NCI-H69 (cell line): ENCODE measurements at places on chromosomes 4 and X.

DNA sequence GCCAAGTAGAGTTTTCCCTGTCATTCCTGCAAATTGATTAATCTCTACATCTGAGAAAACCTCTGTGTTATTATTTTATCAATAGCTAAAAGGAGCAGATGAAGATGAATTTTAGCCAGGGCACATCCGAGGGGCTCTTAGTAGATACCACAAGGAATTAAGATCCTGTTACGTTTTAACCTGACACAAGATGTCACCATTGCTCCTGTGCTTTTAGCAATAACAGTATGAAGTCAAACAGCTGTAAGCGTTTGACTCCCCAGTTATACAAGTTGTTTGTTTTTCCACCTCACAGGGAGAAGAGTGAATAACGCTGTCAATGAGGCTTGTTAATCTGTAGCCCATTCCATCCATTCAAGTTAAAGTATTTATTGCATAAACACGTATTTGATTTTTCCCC is 76.0 kb upstream of the AP1S2 start:
- peak; percentile 57 for DNase-seq

GRCh38 chrX:9293903-9294302 is 171.0 kb upstream of the TBL1X start:
- no peak for DNase-seq

GRCh38 chr4:141375855-141376254 is 155.2 kb downstream of the ZNF330 start:
- peak; percentile 87 for DNase-seq

DNA sequence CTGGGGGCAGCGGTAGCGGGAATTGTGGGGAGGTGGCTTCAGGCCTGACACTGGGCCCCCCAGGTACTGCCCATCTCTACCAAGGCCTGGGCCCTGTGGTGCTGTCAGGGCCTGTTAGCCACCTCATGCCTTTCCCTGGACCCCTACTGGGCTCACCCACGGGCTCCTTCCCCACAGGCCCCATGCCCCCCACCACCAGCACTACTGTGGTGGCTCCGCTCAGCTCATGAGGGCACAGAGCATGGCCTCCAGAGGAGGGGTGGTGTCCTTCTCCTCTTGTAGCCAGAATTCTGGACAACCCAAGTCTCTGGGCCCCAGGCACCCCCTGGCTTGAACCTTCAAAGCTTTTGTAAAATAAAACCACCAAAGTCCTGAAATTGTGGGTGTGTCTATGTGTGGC is 7.5 kb downstream of the GATA1 start:
- no peak for DNase-seq

DNA sequence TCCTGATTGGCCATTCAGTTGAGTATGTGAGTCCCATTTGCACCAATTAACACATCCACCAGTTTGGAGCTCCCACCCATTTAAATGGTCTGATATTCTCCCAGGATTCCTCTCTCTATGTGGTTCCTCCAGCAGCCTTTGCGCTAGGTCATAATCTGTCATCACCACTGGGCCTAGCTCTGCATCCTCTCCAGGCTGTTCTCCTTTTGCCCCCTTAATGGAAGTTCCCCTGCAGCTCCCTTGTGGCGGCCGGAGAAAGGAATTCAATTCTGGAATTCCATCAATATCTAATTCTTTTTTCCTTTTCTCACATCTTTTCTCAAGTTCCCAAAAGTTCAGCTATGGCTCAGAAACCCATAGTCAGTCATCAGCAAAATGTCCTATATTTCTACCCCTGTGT is 2184.4 kb upstream of the AGA start:
- peak; percentile 18 for DNase-seq

- DNase-seq, result no peak
Observed at GRCh38 chrX:43224496-43224895, 431.6 kb upstream of the MAOA start.

- DNase-seq, result no peak
Observed at GRCh38 chr4:8457646-8458252, 17.2 kb downstream of the TRMT44 start.

DNA sequence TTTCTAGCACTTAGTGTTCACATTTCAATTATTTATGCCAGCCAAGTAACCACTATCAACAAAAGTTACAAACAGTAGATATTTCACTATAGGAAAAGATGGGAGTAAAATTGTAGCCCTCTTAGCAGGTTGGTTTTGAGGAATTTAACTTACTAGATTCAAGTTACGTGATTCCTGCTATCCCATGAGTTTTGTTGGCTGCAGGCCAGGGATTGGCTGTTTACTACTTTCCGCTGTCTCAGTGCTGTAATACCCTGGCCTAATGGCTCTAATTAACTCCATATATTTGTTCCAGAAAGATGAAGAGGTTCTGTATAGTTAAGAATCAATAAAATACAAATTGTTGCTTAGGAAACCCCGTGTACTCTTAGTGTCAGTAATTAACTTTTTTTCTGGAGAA is 55.5 kb upstream of the MAGED1 start:
- peak; percentile 67 for DNase-seq

GRCh38 chrX:39903937-39904336 is 193.8 kb downstream of the BCOR start:
- DNase-seq, result no peak

DNA sequence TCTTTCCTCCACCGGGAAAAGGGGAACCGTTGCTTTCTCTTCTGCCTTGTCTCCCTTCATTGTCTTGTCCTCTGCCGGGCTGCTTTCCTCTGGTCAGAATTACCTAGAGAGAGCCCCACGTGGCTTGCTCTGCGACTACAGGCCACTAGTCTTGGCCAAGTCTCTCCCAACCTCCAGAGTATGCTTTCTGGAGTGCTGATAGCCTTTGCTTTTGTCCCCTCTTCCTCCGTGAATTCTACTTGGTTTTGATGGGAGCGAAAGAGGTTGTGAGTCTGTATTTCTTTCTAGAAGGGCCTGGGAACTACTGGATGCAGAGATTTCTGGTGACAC is 5.3 kb upstream of the POU4F2 start:
- DNase-seq, result no peak

- peak; percentile 76 for DNase-seq
Observed at GRCh38 chr4:17544831-17545234, 29.9 kb downstream of the CLRN2 start.

DNA sequence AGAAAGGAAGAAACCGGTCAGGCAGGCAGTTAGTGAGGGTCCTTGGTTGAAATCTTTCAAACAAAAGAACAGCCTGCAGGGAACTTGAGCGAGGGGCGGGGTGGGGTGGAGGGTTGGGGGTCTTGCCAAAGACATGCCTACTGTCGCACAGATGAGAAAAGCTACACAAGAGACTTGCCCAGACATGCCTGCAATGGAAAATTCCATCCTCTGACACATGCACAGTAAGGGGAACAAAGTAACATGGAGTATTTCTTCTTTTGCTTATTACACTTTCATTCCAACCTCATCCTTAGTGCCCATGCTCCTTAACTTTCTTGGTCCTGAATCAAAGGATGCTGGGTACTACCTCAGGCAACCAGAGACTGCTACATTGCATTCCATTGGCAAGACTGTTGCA is 1491.2 kb downstream of the STIM2 start:
- DNase-seq, result no peak

GRCh38 chrX:42577936-42578470 is 200.0 kb downstream of the PPP1R2C start:
- DNase-seq, result no peak

DNA sequence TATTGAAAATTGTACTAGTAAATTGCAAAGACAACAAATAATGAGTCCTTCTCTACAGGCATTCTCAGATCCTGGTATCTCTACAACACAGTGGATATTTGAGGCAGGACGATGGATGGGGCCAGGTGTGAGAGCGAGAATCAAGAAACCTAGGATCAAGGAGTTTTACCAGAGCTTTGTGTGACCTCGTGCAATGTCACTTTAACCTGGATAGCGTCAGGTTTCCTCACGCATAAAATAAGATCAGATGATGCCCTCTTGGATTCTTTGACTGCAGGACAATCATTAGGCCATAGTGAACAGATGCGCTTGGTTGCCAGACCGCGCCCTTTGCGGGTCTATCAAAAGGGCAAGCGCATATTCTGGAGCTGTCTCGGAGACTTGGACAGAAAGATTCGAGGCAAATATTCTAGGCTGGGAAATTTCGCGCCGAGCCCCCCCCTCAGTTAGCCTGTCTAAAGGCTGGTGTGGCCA is 66.6 kb downstream of the FBXO8 start:
- DNase-seq, result no peak

DNA sequence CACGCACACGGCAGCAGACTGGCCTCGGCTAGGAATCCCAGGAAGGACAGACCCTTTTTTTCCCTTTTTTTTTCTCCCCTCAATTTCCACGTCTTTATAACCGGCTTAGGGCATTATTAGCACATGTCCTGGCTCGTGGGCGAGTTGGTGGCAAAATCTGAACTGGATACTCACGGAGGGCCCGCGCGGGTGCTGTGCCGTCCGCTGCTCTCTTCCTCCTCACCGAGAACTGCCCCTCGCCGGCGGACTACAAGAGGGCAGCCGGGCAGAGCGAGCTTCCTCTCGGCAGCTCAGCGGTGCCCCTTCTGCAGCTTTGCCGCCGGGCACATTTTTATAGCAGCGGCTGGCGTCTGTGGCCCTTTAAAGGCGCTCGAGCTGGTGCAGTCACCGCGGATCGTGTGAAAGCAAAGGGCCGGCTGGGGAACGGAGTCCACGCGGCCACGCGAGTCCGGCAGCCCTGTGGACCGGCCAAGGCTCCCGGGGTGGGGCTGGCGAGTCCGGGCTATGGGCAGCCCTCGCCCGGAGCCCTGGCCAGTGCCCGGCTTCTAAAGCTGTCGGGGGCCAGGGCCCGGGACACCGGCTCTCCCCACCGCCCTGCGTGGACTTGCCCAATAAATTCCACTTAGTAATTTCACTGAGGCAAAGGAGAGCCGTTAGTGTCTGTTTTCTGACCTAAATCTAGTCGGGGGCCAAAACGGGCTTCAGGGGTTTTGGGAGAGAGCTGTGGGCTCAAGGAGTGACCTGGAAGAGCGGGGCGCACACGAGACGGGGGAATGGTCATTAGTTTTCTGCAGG is 1.3 kb upstream of the CITED1 start:
- peak; percentile 89 for DNase-seq

GRCh38 chr4:38930707-38931106 is 63.1 kb downstream of the FAM114A1 start:
- DNase-seq, result no peak

- DNase-seq, result peak; percentile 59
Observed at GRCh38 chr4:169315530-169316343, 45.0 kb upstream of the SH3RF1 start.

DNA sequence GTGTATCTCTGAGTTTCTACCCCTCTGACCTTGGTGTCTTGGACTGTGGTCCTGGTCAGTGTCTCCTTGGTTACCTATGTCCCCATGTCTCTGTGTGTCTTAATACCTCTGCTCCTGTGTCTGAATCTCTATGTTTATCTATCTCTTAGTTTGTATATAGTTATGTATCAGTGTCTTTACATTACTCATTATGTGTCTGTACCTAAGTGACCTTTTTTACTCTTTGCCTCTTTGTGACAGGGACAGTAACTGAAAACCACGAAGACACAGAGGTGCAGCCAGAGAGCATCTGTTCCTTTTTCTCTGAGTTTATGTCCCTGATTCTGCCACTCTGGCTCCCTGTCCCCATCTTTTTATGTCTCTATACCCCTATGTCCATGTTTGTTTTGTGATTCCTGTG is 49.4 kb downstream of the ITIH6 start:
- no peak for DNase-seq

DNA sequence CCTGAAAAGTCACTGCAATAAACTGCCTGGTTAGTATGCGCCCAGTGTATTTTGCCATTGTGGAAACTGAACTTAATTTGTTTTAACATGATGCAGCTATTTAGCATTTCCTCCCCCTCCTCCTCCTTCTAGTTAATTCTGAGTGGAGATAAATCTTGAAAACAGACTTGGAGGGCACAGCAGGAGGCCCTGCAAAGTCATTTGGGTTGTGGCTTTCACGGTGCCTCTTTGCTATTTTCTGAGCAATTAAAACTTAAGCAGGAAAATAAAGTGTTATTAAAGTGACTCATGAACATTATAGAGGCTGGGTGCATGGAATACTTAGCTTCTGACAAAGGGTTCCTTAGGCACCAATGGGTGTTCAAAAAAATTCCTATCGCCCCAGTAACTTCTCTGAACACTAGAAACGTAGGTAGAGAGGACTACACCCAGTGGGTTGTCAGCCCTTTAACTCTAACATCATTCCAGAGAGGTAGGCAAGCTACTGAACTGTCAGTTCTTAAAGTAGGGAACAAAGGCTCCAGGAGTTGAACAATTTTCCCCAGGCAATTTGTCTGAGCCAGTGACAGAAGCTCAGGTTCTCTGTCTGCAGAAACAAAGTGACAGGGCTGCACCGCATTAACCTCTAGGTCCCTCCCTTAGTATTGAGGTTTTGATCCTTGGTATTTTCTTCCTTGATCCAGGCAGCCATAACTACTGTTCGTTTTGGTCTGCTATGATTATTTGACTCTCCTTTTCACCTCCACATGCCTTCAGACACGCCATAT is 158.3 kb upstream of the KIT start:
- DNase-seq, result no peak

DNA sequence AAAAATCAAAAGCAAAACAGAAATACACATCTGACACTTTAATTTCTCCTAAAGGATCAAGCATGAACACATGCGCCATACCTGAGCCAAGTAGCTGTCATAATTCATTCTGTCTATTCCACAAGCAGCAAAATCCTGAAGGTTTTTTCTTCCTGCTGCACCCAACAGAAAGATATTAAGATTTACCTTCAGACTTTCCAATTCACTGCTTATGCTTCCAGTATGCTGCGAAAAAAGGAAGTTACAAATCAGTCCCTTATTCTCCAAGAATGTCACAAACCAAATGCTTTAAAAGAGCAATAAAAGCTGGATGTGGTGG is 29.2 kb upstream of the FGFBP2 start:
- DNase-seq, result no peak

DNA sequence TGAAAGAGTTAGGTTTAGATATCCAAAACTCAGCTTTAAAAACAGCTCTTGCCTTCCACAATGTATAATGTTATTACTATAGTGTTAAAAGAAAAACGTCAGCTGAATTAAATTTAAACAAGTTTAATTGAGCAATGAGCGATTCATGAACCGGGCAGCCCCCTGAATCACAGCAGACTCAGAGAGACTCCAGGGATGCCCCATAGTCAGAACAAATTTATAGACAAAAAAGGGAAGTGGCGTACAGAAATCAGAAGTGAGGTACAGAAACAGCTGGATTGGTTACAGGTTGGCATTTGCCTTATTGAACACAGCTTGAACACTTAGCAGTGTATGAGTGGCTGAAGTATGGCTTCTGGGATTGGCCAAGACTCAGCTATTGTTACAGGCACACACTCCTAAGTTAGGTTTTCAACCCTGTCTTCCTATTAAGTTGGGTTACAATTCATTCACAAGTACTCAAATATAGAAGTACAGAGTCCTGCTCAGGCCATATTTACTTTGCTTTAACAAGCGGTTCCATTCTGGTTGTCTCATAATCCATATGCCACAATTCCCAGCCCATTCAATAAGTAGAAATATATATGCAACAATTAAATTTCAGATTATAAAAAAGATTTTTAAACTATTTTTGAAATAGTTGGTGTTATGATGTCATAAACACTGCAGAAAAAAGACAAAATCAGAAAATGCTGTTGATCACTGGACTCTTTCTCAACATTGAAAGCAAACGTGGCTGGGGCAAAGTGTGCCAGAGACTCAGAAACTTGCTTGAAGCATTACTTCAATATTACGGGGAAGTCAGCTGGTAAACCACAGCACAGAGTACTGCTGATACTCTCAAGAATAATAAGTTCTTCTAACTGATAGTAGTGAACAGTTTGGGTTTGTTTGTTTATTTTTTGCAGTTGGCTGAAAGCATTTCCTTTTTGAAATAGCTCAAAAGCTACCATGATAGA is 459.7 kb downstream of the RAB28 start:
- DNase-seq, result no peak

GRCh38 chrX:111123125-111123524 is 27.1 kb downstream of the PAK3 start:
- DNase-seq, result no peak

GRCh38 chr4:97105347-97106099 is 1037.8 kb downstream of the STPG2 start:
- DNase-seq, result peak; percentile 63
